ENCODE measurements at places on chromosomes 7 and 10.

- no peak for DNase-seq
These were observed 24.5 kb upstream of the NCAPG2 start for GRCh38 chr7:158728911-158729645.

GRCh38 chr10:36681751-36682632 is 443.4 kb upstream of the ANKRD30A start:
- DNase-seq, result no peak

- DNase-seq, result no peak
These were observed 47.5 kb downstream of the RGS10 start for GRCh38 chr10:119495021-119495505.

DNA sequence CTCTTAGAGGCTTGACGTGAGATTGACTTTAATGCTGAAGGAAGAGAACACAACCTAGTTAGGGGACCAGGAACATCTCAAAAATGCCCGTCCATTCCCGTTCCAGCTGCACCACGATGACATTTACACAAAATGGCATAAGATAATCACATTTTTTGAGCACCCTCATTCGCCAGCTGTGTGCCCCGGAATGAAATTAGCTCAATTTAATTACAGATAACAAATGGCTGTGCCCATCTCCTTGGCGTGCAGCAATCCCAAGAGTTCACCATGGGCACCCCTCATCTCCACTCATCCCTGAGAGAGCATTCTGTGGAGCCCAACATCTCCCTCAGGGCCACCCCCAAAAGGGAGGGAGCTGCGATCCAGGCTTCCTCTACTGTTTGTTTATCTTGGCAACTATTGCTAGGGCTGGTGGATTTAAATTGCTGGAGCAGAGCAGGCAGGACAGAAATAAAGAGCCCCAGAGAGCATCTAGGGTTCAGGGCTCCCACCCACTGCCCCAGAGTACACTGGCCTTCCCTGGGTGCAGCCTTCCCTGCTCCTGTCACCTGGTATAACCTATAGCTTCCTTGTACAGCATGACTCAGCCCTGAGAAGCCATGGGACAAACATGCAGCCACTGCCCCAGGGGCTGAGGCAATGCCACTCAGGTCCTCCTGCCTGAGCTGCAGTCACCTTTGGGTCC is 263.5 kb downstream of the ZEB1 start:
- no peak for DNase-seq

- no peak for DNase-seq
These were observed 8.7 kb downstream of the NCAPG2 start for GRCh38 chr7:158695726-158696452.

GRCh38 chr7:35971133-35971891 is 170.5 kb downstream of the SEPTIN7 start:
- no peak for DNase-seq

- DNase-seq, result no peak
These were observed 15.1 kb upstream of the MRC1 start for GRCh38 chr10:17793823-17794644.

DNA sequence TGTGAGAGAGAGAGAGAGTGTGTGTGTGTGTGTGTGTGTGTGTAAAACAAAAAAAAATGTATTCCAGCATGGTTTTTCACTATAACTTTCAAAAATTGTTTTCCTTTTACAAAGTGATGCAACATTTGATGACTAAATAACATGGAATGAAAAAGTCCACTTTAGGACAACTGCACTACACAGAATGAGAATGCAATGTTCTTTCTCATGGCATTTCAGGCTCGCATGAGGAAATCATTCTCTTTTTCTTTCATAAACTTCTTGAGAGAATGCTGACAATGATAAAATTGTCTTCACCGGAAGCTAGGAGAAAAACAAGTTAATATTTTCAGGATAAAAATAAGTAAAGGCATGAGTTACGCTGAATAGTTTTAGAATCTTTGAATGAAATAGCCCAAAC is 53.7 kb downstream of the SLC16A12 start:
- DNase-seq, result no peak

DNA sequence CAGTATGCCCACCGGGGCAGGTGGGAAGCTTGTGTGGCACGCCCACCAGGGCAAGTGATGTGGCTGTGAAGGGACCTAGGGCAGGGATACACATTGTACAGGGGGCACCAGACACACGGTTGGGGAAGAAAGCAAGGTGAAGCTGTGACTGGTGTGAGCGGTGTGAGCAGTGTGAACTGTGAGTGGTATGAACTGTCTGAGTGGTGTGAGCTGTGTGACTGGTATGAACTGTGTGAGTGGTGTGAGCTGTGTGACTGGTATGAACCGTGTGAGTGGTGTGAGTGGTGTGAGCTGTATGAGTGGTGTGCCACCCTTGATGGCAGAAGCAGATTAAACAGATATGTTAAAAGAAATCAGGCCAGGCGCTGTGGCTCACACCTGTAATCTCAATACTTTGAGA is 48.1 kb downstream of the DPYSL4 start:
- DNase-seq, result no peak

DNA sequence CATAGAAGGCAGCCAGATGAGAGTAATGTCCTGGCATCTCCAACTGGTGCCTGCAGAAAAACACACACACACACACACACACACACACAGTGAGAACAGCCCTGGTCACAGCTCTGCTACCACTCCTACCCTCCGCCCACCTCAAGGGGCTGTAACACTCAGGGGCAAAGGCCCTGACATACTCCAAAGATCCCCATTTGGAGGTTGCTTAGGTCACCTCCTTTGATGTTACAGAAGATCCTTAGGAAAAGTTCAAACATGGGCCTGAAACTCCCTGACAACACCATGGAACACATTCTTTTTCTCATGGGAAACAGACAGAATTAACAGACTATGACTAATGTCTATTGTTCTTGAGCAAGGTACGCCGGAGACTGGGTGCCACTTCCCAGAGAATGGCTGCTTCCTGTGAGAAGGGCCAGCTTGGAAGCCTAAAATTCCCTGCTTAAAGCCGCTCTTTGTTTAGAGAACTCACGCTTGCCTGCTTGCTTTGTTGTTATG is 27.7 kb downstream of the DENND11 start:
- no peak for DNase-seq

DNA sequence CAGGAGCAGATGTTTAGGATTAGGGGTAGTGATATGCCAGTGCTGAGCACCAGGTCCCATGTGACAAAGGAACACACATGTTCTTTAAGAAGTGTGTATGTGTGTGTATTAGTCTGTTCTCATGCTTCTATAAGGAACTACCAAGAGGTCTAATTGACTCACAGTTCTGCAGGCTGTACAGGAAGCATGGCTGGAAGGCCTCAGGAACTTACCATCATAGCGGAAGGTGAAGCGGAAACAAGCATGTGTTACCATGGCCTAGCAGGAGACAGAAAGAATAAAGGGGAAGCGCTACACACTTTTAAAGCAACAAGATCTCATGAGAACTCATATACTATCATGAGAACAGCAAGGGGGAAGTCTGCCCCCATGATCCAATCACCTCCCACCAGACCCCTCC is 22.8 kb upstream of the PDZD8 start:
- no peak for DNase-seq

DNA sequence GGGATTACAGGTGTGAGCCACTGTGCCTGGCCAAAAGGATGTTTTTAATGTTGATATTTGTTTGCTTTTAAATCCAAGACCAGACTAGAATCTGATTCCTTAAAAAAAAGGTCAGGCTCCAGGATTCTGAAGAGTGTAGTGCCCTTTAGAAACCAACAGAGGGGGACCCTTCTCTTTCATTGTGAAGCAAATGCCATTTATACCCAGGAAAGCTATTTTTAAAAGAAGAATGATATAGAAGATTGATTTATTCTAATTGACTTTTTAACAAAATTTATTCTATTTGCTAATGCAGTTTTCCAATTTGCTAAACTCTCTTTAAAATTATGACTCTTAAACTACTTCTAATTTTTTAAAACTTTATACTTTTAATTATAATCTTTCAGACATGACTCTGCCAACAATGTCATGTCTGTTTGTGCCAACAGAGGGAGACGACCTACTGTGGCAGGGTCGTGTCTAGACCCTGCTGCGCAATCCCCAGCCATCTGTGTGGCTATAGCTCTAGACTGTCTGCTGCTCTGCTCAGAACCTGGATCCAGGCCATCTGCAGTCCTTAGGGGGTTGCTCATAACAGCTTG is 201.0 kb upstream of the IMMP2L start:
- no peak for DNase-seq

DNA sequence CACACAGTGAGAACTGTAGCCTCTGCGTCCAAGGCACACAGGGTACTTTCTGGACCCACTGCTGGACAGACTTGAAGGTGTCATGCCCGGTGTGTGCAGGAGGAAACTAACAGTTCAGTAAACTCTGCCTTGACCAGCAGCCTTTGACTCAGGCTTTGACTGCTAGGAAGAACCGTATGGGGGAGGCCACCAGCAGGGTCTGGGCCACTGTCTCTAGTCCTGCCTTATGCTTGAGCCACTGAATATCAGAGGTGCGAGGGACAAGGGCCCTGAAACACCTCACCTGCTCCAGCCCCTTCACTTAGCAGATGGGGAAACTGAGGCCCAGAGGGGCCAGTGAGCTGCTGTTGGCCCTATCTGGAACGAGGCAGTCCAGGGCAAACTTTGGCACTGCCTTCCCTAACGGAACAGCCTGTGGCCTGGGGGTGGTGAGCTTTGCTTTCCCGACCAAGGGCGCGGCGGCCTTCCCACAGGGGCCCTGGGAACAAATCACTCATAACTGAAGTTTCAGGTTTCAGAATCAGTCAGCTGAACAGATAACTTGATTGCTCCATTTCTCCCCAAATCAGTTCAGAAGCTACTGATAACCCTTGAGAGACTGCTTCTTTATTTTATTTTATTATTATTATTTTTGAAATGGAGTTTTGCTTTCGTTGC is 130.0 kb downstream of the FAM53B start:
- DNase-seq, result no peak

DNA sequence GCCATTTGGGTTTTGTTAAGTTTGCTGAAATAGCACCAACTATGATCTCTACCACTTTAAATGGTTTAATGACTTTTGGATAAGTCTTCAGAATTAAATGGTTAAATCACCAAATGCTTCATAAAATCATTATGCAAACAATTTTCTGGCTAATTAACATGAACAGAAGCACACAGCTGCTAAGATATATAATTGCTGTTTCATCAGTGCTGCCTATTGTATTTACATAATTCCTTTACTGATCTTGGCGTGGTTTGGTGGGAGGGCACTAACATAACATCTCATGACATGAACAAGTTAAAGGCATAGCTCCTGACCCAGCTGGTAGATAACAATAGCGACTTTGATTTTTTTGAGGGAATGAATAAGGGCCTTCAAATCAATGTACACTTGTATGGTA is 94.1 kb downstream of the FZD1 start:
- no peak for DNase-seq

GRCh38 chr7:25850216-25850615 is 301.8 kb upstream of the NFE2L3 start:
- DNase-seq, result no peak

DNA sequence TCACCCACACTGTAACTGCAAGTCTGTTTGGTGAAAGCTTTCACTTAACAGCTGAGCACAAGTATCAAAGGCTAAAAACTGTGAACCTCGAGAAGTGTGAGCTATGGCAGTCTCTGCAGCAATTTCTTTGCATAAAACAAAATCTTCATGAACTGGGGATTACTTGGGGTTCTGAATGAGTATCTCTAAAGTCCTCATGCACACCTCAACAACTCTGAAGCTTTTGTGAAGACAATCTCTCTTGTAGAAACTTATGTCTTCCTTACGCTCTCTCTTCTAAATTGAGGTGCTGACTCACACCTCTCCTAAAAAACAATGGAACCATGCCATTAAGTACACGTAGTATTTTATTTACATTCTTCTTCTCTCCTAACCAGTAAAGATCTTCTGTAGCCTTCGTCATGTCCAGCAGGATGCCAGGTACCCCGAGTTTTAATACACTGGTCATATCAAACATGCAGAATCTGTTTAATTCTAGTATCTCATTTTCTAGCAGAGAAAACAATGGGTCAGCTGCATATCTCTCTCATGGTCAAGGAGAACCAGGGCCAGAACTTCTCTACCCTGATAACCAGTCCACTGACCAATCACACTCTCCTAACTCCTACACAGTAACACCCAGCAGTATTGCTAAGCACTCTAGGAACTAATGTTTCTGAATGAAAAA is 76.9 kb downstream of the UBE2H start:
- DNase-seq, result no peak

- DNase-seq, result no peak
These were observed 371.6 kb downstream of the BBS9 start for GRCh38 chr7:33500703-33501701.

DNA sequence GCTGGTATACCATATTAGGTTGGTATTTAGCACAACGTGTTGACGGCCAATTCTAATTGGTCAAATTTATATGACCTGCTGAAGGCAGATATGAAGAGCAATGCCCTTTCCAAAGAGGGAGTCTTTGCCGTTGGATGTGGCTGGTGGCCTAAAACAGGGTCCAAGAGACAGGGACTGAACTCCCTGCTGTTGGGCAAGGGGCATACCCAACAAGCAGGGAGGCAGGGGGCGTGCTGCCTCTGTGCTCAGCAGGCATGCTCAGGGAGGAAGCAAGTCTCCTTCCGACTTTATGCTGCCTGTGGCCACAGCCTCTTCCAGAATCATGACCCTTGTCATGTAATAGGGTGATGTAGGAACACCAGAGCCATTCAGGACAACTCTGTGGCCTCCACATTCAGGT is 167.7 kb upstream of the NPVF start:
- DNase-seq, result no peak

DNA sequence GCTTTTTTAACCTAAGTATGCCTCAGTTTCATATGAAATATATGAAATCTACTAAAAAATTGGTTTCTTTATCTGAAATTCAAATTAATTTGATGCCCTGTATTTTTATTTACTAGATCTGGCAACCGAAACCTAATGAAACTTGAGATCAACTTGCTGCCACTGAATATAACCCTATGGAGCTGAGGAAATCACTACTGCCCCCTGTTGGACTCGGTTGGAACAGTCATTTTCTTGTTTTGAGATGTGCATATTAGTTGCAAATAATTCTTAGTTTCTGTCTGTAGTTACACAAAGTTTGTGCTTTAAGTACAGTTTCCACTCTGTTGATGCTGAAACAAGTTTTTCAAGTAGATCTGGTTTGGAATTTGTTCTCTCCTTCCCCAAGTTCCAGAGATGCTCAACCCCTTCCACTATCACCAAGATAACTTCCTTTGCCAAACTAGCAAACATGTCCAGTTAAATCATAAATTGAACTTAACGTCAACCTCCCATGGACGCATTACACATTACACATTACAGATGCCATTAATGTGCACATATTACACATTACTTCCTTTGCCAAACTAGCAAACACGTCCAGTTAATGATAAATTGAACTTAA is 22.2 kb upstream of the EXOC4 start:
- DNase-seq, result peak; percentile 35

- DNase-seq, result no peak
These were observed 29.5 kb downstream of the JCAD start for GRCh38 chr10:30029872-30030256.

DNA sequence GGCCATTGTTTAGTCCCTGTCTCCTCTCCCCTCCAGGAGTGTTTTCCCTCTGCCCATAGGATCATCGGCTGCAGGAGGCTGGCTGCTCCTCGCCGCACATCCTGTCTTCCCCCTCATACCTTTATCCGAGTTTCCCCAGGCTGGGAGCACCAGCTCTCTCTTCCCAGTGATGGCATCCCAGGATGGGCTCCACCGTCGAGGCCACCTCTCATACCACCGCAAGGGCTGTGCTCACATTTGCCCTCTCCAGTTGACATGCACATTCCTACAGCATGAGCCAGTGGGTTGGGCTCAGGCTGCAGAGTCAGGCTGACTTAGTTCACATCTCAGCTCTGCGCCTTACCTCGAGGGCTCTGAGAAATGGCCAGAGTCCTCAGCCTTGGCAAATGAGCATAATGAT is 12.1 kb downstream of the HKDC1 start:
- DNase-seq, result no peak
